GM19239 (cell line): ENCODE measurements at places on chromosomes 3 and 15.
A peak's percentile ranks its signal among the peaks of the same experiment; 100 is the strongest.

- DNase-seq, result no peak
Measured at GRCh38 chr3:185630182-185630622, 44.1 kb downstream of the SENP2 start.

DNA sequence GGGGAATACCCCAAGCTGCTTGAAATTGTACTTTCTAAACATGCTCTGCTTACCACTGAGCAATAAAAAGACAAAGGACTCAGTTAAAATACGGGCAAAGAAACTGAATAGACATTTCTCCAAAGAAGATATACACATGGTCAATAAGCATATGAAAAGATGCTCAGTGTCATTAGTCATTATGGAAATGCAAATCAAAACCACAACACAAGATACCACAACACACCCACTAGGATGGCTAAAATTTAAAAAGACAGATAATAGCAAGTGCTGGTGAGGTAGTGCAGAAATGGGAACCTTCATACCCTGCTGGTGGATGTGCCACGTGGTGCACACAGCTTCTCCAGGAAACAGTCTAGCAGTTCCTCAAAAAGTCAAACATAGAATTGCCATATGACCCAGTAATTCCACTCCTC lies 21.3 kb downstream of the LRIG1 start:
- no peak for DNase-seq

DNA sequence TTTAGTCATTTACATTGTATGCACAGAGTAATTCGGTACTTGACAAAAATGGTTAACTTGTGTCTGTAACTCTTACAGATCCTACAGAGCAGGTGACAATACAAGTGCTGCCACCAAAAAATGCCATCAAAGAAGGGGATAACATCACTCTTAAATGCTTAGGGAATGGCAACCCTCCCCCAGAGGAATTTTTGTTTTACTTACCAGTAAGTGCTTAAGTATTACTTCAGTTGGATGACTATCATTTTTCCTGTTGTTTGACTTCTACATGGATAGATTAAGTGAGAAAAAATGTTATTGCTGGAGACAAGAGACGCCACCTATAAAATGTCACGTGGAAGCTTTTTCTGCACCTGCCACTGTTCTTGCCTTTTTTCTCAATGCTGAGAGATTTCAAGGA lies 173.2 kb downstream of the ALCAM start:
- no peak for DNase-seq

DNA sequence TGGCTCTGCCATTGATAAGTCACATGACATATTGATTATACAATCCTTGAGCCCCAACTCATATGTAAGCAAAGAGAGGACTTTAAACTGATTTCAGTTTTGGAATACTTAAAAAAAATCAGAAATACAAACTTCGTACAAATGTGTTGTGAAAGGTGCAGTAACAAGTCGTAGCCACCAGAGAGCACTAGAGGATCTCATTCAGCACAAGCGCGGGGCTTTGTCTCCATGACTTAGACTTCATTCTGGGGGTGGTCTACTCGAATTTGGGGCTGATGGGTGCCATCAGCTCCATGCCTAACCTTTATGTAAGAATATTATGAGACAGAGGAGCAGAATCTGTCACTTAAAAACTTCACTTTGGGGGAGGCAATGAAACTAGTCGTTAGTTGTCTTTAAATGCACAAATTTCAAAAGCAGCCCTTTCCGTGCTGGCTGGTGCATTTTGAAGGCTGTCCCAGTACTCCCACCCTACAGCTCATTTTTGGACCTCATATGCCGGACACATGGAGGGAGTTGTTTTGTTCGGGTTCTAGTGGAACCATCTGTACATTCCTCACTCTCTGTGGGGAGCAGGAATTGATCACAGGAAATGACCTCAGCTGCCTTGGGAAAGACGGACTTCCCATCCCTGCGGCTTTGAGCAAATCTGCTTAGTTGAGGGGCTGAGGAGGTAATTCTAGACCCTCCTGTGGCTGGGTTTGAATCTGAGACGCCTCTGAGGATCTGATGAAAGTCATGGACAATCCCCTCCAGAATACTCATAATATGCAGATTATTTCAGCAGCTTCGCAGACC lies 27.5 kb upstream of the MASP1 start:
- DNase-seq, result peak; percentile 19

- DNase-seq, result no peak
Measured at GRCh38 chr3:154137036-154137435, 15.8 kb downstream of the ARHGEF26 start.

GRCh38 chr15:74511583-74511982 lies 29.4 kb upstream of the ARID3B start:
- DNase-seq, result no peak

GRCh38 chr15:66937588-66937987 lies 127.8 kb upstream of the SMAD3 start:
- DNase-seq, result no peak

DNA sequence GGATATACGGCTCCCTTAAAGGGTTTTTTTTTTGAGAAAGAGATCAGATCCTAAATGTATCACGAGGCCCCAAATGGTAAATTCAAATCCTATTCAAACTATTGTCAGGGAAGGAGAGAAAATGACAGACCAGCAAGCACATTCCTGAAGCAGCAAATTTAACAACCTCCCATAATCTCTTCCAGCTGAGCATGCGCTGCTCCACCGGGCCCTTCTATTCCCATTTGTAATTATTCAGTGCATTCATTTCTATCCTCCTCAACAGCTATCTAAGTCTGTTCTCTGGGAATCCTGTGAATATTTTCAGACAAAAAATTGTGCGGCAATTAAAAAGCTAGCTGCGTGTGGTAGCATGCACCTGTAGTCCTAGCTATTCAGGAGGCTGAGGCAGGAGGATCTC lies 43.2 kb downstream of the MAGI1 start:
- DNase-seq, result no peak

DNA sequence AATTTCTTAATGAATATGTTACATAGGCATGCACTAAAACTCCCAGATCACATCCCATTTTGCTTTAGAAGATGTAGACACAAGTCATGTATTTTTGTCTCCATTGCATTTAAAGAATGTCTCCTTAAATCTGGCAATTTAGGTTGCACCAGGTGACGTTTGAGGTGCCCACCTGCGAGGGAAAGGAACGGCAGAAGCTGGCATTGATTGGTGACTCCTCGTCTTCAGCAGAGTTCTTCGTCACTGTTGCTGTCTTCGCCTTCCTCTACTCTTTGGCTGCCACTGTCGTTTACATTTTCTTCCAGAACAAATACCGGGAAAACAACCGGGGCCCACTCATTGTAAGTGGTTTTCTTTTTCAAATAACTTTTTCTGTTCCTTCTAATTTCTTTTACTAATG lies 96.1 kb upstream of the SNTN start:
- DNase-seq, result no peak

DNA sequence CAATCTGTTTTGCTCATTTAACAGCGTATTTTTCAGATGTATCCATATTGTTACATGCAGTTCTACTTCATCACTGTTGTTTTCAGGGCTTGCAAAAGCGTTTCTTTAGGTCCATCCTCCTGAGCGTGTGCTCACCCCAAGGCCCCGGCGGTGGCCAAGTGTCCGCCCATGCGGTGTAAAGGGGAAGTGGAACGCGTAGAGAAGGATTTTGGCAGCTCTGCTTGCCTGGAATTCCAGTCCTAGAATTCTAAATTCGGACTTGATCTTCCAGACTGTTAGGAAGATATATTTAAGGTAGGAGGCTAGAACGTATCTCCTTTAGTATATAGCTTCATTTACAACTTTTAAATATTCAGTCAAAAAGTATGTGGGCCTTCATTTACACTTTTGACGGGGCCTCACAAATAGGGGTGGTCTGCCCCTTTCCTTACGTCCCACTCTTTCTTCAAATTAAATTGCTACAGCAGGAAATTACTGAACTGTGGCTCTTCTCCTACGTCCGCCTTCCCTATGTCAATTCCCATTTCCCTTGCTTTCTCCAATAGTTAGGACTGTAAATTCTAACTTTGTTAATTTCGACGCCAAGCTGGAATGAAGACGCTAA lies 609 bp upstream of the TBC1D23 start:
- DNase-seq, result no peak

GRCh38 chr15:28725556-28725955 lies 13.3 kb upstream of the GOLGA8M start:
- DNase-seq, result no peak

- no peak for DNase-seq
Measured at GRCh38 chr3:39811561-39811960, 2.2 kb downstream of the MYRIP start.

GRCh38 chr3:154152741-154153140 lies 31.6 kb downstream of the ARHGEF26 start:
- no peak for DNase-seq
